ENCODE measurements at places on chromosomes 11 and 22.

DNA sequence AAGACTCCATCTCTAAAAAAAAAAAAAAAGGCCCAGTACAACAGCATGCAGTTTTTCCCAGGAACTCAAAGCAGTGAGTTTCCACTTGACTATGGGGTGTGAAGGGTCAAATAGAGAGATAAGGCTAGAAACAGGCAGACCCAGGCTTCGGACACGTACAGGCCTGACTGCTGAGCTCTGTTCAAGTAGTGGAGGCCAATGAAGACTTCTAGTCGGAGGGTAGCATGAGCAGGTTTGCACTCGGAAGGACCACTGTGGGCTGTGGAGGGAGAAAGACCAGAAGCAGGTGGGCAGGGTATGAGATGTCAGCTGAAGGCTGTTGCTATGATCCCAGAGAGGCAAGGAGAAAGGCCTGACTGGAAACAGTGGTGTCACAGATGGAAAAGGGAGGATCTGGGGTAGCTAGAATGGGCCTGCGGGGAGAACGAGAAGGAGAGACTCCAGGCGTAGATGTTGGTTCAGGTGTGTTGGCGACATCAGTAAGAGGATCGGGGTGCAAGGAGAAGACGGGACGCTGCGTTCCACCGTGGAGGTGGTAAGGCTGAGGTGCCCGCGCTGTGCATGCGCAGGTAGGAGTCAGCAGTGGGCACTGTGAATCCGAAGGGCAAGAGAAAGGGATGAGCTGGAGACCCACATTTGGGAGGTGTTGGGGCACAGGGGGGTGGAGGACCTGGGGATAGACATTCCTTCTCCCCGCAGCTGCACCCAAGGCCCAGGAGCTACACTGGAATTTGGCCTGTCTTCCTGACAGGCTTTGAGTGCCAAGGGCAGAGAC, 49.4 kb upstream of the RAB1B start:
- peaks cover 17% of the 10 kb centered on the region for H3K4me1 ChIP-seq
- H3K36me3 ChIP-seq: peaks cover 4% of the 10 kb centered on the region
- no peaks in the 10 kb centered on the region for H3K27me3 ChIP-seq
- peak overlapping the region; percentile 96 for H3K27ac ChIP-seq
- H3K4me3 ChIP-seq: no peak overlapping the region

DNA sequence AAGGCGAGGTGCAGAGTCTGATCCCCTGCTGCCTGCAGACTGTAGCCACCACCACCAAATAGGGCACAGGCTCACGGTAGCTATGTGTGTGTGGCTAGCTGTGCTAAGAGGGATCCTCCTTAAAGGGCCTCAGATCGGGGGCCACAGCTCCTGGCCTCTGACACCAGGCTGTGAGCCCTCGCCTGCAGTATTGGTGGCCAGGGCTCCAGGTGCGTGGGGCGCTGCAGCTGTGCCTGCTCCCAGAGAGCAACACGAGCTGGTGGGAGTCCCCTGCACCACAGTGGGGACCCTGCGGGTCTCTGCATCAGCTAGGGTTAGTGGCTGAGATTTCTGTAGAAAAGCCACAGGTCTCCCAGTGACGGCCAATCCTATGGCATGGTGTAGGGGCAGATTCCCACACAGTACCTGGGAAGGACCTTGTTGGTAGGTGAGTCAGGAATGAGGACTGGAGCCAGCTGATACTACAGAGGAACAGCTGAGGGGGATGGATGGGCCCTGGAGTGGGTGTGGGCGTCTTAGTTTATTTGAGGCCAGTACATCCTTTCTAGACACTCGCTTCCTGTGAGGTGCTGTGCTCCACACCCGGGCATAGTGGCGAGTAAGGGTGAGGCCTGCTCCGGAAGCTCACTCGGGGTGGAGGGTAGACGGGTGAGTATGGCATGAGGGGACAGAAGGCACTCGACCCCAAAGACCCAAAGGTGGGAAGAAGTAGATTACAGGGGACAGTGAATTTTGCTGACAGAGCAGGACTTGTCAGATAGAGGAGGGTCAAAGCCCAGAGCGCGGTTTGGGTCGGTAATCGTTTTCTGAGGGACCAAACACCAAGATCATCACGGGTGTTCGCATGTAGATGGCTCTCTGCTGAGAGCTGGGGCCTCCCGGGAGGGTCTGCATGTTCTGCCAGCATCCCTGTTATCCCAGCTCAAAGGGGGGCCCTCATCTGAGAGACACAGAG, 212.5 kb downstream of the TBC1D22A start:
- peaks cover 17% of the 10 kb centered on the region for H3K36me3 ChIP-seq
- H3K27me3 ChIP-seq: no peaks in the 10 kb centered on the region
- DNase-seq: no peak
- H3K4me3 ChIP-seq: no peak overlapping the region
- peak overlapping the region; percentile 24 for H3K27ac ChIP-seq

GRCh38 chr11:120524536-120525085, 13.1 kb downstream of the GRIK4 start:
- H3K27me3 ChIP-seq: peaks cover 61% of the 10 kb centered on the region
- no peaks in the 10 kb centered on the region for H3K4me1 ChIP-seq
- no peak overlapping the region for H3K27ac ChIP-seq
- no peaks in the 10 kb centered on the region for H3K36me3 ChIP-seq
- no peak for DNase-seq

DNA sequence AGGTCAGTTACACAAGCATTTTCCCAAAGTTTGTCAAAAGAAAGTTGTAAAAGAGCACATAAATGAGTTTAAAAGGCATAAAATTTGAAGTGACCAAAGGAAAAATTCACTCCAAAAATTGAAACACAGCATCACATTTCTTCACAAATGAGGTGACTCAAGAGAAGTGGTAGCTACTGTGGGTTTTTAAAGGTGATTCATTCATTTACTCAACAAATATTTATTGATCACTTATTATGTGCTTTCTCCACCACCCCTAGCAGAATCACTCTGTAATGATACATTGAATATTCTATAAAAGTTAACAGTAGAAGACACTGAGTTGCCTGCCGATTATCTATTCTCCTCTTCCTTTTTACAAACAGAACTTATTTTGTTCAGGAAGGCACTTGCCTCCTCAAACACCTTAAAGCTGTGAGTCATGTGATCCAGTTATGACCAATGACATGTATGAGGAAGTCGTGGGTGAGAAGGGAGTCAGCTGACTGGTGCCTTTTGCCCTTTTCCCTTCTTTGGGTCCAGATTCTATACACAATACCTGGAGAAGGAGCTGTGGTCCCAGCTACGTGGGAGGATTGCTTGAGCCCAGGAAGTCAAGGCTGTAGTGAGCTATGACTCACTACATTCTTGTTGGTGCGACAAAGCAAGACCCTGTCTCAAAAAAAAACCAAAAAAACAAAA, 67.7 kb upstream of the CLNS1A start:
- DNase-seq: no peak
- H3K4me1 ChIP-seq: peaks cover 12% of the 10 kb centered on the region
- H3K27ac ChIP-seq: no peak overlapping the region
- peaks cover 12% of the 10 kb centered on the region for H3K36me3 ChIP-seq

GRCh38 chr11:125262194-125262829, 97.8 kb downstream of the PKNOX2 start:
- H3K27ac ChIP-seq: no peak overlapping the region
- H3K4me1 ChIP-seq: peaks cover 9% of the 10 kb centered on the region
- no peak overlapping the region for H3K4me3 ChIP-seq
- peaks cover 8% of the 10 kb centered on the region for H3K36me3 ChIP-seq
- peaks cover 71% of the 10 kb centered on the region for H3K27me3 ChIP-seq
- DNase-seq: no peak

- no peak overlapping the region for H3K4me3 ChIP-seq
- no peak overlapping the region for H3K27ac ChIP-seq
- peaks cover 4% of the 10 kb centered on the region for H3K36me3 ChIP-seq
These were observed 53.2 kb downstream of the ALX4 start for GRCh38 chr11:44256673-44257291.

DNA sequence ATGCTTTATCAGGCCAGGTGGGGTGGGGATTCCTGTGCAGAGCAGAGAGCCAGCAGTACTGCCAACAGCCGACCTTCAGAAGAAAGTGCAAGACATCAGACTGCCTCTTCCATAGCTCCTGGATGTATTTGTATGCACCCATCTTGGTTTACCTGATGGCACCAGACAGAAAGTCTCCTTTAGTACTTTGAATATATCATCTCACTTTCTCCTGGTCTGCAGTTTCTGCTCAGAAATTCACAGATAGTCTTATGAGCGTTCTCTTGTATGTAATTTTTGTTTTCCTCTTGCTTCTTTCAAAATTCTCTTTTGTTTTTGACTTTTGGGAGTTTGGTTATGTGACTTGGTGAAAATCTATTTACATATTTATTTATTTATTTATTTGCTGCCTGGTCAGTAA, 446.4 kb upstream of the CADM1 start:
- H3K27ac ChIP-seq: no peak overlapping the region
- no peaks in the 10 kb centered on the region for H3K4me1 ChIP-seq
- H3K27me3 ChIP-seq: no peaks in the 10 kb centered on the region
- H3K36me3 ChIP-seq: no peaks in the 10 kb centered on the region
- H3K4me3 ChIP-seq: no peak overlapping the region
- DNase-seq: no peak

- H3K4me1 ChIP-seq: peaks cover 16% of the 10 kb centered on the region
- peaks cover 15% of the 10 kb centered on the region for H3K27me3 ChIP-seq
- peaks cover 9% of the 10 kb centered on the region for H3K36me3 ChIP-seq
- DNase-seq: no peak
- peak overlapping the region; percentile 93 for H3K4me3 ChIP-seq
These were observed 420 bp upstream of the TRIM44 start for GRCh38 chr11:35662061-35662648.

DNA sequence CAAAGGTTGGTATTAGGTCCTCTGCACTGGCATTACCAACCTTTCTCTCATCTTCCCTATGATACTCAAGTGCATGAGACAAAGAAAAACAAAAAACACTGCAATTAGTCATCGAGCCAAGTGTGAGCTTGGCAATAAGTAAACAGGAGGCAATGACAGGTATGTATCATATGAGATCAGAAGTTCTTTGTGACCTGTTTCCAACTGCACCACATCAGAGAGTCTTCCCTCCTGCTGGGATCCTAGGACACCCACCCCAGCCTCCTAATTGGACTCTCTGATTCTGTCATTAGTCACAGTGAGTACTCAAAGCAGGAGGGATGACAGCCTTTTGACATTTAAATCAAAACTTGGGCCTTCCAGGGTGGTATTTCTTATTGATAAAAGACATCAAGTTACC, 7.8 kb upstream of the JAML start:
- H3K36me3 ChIP-seq: peaks cover 13% of the 10 kb centered on the region
- H3K27me3 ChIP-seq: no peaks in the 10 kb centered on the region
- H3K4me3 ChIP-seq: no peak overlapping the region
- peaks cover 30% of the 10 kb centered on the region for H3K4me1 ChIP-seq
- H3K27ac ChIP-seq: peak overlapping the region; percentile 75

- peaks cover 5% of the 10 kb centered on the region for H3K36me3 ChIP-seq
- H3K4me1 ChIP-seq: peaks cover 11% of the 10 kb centered on the region
- no peak overlapping the region for H3K27ac ChIP-seq
- peaks cover 55% of the 10 kb centered on the region for H3K27me3 ChIP-seq
- H3K4me3 ChIP-seq: no peak overlapping the region
These were observed 607 bp upstream of the ROBO4 start for GRCh38 chr11:124898263-124898680.

DNA sequence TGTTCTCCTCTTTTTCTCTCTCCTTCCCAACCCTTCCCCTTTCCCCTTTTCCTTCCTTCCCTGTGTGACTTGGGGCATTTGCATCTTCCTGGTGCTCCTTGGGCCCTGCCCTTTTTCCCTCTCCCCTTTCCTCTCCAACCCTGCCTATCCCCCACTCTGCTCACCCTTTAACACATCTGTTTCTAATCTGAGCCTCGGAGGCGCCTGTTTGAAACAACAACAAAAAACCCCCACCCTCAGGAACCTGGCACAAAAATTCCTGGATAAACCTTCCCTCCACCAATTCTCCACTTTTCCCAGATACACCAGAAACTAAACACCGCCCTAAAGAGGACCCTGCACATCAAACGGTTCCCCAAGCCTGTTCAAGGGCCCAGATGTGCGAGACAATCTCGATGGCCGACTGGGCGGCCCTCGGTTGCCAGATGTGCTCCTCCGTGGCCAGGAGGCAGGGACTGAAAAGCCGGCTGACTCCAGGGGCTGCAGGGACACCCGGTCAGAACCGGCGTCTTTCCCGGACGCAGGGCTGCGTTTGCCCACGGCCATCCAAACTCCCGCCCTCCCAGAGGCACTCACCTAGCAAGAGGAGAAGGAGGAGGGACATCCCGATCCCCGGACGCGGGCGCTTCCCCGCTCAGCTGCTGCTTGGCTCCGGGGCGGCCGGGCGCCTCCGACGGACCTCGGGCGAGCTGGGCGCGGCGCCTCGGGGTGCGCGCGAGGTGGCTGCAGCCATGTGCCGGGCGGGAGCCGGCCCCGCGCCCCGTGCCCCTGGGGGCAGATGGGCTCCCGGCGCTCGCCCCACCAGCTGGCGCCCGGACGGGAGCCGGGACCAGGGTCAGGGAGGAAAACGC, 486 bp downstream of the CLMP start:
- H3K27me3 ChIP-seq: peaks cover 82% of the 10 kb centered on the region
- no peak overlapping the region for H3K27ac ChIP-seq
- H3K4me1 ChIP-seq: peaks cover 23% of the 10 kb centered on the region

- H3K4me1 ChIP-seq: peaks cover 54% of the 10 kb centered on the region
- H3K36me3 ChIP-seq: peaks cover 9% of the 10 kb centered on the region
- DNase-seq: peak; percentile 81
- no peaks in the 10 kb centered on the region for H3K27me3 ChIP-seq
- peak within 1 kb of the TSS; percentile 100 for H3K27ac ChIP-seq
These were observed at the start of gene PIK3IP1 for GRCh38 chr22:31292236-31292989. Gene PIK3IP1 (minus strand): TSS chr22:31292488. CDS start chr22:31292344, 144 bp downstream.

DNA sequence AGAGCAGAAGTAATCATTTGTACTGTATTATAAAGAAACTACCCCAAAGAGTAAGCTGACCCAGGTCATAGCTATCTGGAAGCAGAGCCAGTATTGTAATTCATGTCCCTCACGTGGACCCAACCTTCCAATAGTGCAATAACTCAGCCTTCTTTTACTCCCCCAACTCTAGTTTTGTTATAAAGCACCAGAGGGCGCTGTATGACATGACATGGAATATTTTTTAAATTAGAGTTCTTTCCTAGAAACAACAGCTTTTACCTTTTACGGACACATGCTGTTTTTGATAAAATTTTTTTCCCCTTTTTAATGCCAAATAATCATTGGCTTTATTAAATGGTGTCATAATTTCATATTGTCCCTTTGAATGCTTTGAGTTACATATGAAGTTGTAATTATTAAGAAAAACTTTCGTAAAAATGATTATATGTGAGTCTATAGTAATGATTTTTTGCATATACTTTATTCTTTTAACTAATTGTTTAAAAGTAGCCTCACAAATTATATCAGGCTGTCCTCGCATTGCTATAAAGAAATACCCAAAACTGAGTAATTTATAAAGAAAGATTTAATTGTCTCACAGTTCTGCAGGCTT, 76.9 kb downstream of the DKK3 start:
- no peak for DNase-seq
- no peak overlapping the region for H3K4me3 ChIP-seq
- peaks cover 9% of the 10 kb centered on the region for H3K4me1 ChIP-seq

- no peak overlapping the region for H3K4me3 ChIP-seq
- H3K27ac ChIP-seq: no peak overlapping the region
- no peak for DNase-seq
- H3K36me3 ChIP-seq: no peaks in the 10 kb centered on the region
These were observed 56.5 kb downstream of the NAT10 start for GRCh38 chr11:34161812-34162492.

DNA sequence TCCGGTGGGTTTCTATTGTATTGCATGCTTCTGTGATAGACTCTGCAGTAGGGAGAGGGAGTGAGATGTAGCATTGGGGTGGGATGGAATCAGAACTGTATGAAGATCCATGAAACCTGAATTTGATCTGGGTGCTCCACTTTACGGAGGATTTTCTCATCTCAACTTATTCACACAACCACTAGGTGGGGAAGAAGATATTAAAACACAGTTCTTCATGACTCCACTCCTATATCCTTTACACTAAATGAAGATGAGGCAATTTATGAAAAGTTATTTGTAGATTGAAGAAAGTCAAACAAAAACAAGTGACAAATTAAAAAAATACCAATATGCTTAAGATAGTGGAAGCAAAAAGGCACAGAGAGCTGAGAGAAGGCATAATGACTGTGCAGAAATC, 92.6 kb upstream of the PDGFD start:
- H3K27ac ChIP-seq: no peak overlapping the region
- no peak for DNase-seq
- H3K27me3 ChIP-seq: no peaks in the 10 kb centered on the region
- H3K36me3 ChIP-seq: no peaks in the 10 kb centered on the region
- no peaks in the 10 kb centered on the region for H3K4me1 ChIP-seq
